ENCODE measurements at places on chromosomes 13 and 19. TPM values are rescaled to one million over a fixed set of nuclear protein-coding genes. Genes with fewer than 3 reads are reported as not detected.

The KIR2DL3 gene
- total RNA-seq = not detected

The FGF14 gene
- total RNA-seq = 0.84 TPM

The EDNRB gene
- total RNA-seq = 37.2 TPM

The SMIM24 gene
- 81.2 TPM for total RNA-seq

The FBXO17 gene
- 41.9 TPM for total RNA-seq

The MCEMP1 gene
- not detected for total RNA-seq

The ATCAY gene
- total RNA-seq = 0.28 TPM

The CEACAM4 gene
- total RNA-seq = not detected

The PGLYRP2 gene
- not detected for total RNA-seq

The AMER2 gene
- 0.24 TPM for total RNA-seq

The PRODH2 gene
- 5.1 TPM for total RNA-seq

The AXL gene
- total RNA-seq = 35.0 TPM

The PGLYRP1 gene
- total RNA-seq = not detected

The LGALS7B gene
- 0.64 TPM for total RNA-seq

The ERICH4 gene
- 2.3 TPM for total RNA-seq

The F2RL3 gene
- 0.13 TPM for total RNA-seq

The APOC4 gene
- not detected for total RNA-seq

The SGCG gene
- 4.1 TPM for total RNA-seq

The LMTK3 gene
- total RNA-seq = 2.1 TPM

The C19orf81 gene
- total RNA-seq = 2.2 TPM

The DAND5 gene
- not detected for total RNA-seq

The ZNF93 gene
- 11.8 TPM for total RNA-seq

The GARIN5B gene
- not detected for total RNA-seq

The FKBP8 gene
- total RNA-seq = 195 TPM

The SPACA4 gene
- not detected for total RNA-seq

The SPC24 gene
- total RNA-seq = 11.5 TPM

The ARHGAP45 gene
- total RNA-seq = 11.0 TPM

The CLEC11A gene
- total RNA-seq = 30.3 TPM

The LHFPL6 gene
- 12.1 TPM for total RNA-seq

The B3GLCT gene
- 10.8 TPM for total RNA-seq

The TUBB4A gene
- total RNA-seq = 4.4 TPM

The OR7C1 gene
- 0.03 TPM for total RNA-seq

The SIGLEC11 gene
- total RNA-seq = 15.8 TPM

The C19orf85 gene
- total RNA-seq = not detected

The BORA gene
- 7.1 TPM for total RNA-seq

The PROZ gene
- 5.4 TPM for total RNA-seq

The EXOC3L2 gene
- total RNA-seq = 1.3 TPM

The VSTM2B gene
- 0.47 TPM for total RNA-seq

The BRSK1 gene
- total RNA-seq = 3.3 TPM

The ADGRE3 gene
- total RNA-seq = not detected

The FAM216B gene
- total RNA-seq = 0.80 TPM

Data from hepatocyte (in vitro differentiated cells).